Lung microvascular endothelial cell (primary cell): ENCODE measurements at places on chromosomes 7 and 10.

DNA sequence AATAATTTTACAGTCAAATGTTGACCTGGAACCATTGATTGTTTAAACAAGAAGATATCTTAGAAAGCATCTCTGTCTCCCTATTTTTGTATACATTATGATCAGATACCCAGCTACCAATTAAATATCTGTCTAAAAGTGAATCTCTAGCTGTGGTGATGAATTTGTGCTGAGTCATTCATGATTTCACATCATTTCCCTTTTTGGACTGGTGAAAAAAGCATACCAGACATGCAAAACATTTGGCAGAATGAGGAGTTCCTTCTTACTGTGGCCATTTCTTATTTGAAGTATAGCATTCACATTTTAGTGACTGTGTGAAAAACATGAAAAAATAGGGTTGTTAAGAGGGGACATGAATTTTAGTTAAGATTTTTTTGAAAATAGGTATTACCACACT, 98.0 kb upstream of the GATA3 start:
- peak; percentile 78 for DNase-seq

DNA sequence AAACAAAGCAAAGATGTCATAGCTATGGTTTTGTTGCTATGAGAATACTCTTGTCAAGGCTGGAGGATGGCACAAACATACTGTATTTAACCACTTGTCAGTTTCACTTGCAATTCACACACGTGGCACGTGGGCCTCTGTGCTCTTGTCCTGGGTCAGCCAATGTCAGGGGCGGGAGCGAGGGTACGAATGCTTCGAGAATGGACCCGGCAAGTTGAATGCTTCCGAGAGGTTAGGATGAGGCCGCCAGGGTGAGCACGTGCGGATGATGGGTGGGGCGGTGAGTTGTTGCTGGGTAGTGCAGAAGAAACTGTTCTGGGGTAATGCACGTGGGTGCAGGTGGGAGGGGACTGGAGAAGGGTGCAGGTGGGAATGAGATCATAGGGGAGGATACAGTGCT, 10.4 kb upstream of the OCM2 start:
- DNase-seq = no peak

GRCh38 chr7:51647931-51648351, 331.3 kb upstream of the COBL start:
- DNase-seq = no peak

DNA sequence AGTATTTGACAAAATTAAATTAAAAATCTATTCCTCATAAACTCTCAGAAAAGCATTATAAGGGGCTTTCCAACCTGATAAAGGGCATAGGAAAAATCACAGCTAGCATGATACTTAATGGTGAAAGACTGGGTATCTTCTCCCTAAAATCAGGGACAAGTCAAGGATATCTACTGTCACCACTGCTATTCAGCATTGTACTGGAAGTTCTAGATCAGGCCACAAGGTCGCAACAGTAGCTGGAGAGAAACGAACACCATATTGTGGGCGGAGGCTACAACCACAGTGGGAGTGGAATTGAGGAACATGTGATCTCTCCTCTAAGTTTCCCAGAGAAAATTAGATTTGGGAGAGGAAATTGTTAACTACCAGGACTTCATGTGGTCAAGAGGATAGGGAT, 70.0 kb upstream of the NAMPT start:
- no peak for DNase-seq

DNA sequence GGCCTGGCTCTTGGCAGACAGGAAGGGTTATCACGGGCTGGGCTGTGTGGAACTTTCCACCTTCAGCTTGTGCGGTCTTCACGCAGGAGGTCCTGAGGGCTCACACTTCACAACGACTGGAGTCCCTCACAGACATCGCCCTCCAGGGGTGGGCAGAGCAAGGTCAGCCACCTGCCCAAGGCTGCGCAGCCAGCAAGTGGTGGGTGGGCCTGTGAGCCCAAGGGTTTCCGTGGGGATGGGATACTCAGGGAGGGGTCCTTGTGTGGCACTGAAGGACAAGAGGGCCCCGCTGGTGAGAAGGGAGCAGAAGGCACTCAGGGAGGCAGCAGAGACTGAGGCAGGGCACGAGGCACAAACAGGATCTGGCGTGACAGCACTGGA, 22.0 kb downstream of the PDIA4 start:
- DNase-seq = no peak

- DNase-seq = no peak
These were observed 31.0 kb upstream of the TRIM8 start for GRCh38 chr10:102613286-102613685.

DNA sequence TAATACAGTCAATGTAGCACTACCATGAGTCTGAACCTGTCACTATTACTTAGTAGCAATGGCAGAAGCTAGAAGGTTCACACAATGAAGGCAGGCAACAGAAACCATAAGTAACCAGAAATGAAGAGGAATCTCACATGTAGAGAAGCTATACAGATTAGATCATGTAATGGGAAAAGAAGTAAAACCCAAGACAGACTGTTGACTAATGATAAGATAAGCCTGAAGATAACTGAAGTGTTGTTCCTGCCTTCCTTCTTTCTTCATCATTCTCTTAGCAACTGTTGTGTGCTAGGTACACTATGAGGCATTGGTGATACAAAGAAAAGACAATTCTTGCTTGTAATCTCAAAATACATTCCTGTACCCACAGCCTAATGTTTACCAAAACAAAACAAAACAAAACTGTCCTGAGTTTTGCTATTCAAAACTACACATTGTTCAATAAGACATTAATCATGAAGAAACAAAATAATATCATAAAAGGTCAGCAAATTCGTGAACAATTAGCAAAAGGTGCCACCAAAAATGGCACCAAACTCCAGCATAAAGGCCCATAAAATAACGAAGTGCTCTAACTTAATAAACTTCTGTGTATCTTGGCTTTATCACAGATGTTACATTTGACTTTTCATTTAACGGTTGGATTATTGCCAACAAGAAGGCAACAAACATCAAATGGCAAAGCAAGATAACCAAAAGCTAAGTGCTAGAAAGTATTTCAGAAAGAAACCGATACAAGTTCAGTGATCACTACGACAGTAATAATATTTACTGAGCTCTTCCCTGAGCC, 27.1 kb downstream of the ZNF800 start:
- DNase-seq = no peak

GRCh38 chr7:45598886-45599520, 24.8 kb downstream of the ADCY1 start:
- DNase-seq = no peak

- peak; percentile 55 for DNase-seq
These were observed 1.3 kb upstream of the TNRC18 start for GRCh38 chr7:5424749-5425506.

DNA sequence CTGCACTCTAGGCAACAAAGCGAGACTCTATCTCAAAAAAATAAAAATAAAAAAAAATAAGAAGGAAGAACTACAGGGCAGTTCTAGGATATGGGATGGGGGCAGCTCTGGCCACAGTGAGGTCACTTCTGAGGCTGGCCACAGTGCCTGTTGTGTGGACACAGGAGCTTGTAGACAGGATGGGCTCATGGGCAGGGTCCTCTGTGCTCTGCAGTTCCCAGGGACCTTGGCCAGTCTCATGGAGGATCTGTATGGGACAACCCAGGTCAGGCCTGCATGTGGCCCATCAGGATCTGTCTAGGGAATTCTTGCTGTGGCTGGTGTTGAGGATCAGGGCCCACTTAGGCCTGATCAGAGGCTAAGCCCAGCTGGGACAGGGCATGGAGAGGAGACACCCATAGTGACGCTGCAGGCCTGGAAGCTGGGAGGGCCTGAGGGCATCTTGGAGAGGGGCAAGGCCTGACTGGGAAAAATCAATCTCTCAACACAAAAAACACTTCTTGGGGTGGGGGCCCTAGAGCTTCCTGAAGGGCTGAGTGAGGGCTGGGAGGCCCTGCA, 19.4 kb upstream of the PAX2 start:
- no peak for DNase-seq

- no peak for DNase-seq
These were observed 40.3 kb upstream of the DLD start for GRCh38 chr7:107850643-107851042.

GRCh38 chr10:79477456-79477855, 32.0 kb upstream of the ZCCHC24 start:
- no peak for DNase-seq

GRCh38 chr7:68904630-68905029, 693.6 kb upstream of the AUTS2 start:
- no peak for DNase-seq

- no peak for DNase-seq
These were observed 97.6 kb upstream of the ZNF804B start for GRCh38 chr7:88661921-88662320.

GRCh38 chr7:123961771-123962170, 36.7 kb downstream of the SPAM1 start:
- DNase-seq = no peak

GRCh38 chr7:2157473-2158279, 75.1 kb downstream of the MAD1L1 start:
- peak; percentile 69 for DNase-seq

GRCh38 chr7:99036546-99037111, 107.3 kb downstream of the SMURF1 start:
- peak; percentile 40 for DNase-seq

DNA sequence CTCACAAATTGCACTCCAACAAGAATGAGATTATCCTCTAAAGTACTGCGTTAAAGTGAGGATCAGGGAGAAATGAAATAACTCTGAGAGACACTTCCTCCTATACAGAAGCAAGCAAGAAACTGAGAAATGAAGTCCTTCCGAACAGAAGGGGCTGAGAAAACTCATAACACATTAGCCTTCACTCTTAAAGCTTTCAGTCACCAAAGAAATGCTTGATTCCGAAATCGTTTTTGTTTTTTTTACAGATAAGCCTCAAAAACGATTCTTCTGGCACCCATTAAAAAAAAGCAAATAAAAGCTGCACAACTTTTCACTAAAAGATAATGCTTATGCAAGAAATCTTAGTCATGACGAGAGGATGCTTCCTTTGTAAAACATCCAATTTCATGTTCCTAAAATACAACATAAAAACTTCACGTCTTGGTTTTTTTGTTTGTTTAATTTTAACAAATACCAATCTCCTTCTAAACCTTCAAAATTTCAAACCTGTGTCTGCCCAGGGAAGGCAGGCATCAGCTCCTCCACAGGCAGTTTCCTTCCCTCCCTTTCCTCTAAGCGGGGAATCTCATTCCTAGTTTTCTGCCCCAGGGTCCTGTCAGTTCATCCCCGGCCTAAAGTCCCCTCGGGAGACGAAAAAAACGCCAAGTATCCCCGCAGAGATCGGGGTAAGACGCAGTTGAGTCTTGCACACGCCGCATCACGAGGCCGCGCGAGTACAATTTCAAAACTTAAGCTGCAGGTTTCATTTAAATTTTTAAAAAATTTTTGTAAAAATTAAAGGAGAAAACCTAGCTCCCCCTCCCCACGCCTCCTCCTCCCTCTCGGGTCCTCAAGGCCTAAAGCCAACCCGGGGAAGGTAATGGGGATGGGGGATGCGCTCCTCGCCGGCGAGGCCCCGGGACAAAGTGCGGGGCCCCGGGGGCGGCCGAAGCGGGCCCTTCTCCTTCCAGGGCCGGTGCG, 1.1 kb downstream of the BAZ1B start:
- peak; percentile 5 for DNase-seq

GRCh38 chr10:44468965-44469364, 84.1 kb upstream of the CXCL12 start:
- DNase-seq = no peak

DNA sequence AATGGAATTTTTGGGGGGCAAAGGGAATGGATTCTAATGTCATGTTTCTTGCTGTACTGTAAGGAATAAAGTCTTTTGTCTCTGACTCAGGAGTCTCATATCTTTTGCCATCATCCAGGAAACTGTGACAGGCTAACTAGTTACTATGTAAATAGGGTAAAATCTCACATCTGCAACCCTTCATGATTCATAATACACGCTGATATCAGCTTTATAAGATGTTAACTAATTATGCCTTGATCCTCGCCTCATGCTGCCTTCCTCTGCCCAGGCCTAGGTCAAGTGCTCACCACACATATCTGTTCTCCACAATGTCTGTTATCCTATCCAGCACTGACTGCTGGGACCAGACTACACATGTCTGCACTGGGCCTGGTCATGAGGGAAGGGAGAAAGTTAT, 81.3 kb upstream of the CXCL12 start:
- no peak for DNase-seq

DNA sequence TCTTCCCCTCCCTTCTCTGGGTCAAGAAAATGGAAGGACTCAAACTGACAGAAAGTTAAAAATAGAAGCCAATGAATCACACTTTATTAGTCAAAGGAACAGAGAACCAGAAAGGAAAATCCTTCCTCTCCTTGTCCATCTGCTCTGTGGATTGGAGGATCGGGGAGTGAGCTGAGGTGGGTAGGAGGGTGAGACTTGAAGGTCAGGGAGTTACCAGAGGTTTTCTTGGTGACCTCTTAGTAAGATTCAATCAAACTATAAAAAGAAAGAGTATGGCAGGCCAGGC, 12.2 kb downstream of the TLX1 start:
- no peak for DNase-seq

DNA sequence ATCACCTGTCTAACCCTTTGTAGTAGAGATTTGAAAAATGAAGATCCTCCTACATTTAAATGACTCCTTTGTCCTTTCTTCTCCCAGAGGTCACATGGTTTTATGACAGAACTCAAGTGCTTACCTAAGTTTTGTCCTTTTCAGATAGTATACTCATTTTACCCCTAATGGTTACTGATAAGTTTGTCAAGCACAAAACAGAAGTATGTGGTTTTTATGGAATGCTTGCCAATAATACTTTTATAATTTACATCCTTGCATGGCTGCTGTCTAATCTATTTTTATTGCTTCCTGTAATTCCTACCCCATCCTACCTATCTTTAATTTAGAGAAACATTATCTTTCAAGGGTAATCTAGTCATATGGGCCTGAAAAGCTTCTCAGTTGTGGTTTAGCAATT, 37.5 kb downstream of the HELLS start:
- no peak for DNase-seq

DNA sequence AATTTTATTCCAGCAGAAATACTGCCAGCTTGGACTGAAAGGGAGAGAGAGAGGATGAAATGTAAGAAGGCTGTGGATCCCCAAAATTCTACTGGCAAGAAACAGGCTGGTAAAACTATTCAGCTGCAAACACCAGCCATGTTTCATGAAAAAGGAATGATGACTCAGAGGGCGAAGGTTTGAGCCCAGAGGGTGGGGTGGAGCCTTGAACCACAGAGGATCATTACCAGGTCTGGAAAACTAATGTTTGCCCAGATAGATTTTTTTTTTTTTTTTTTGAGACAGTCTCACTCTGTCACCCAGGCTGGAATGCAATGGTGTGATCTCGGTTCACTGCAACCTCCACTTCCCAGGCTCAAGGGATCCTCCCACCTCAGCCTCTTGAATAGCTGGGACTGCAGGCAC, 41.7 kb upstream of the NRF1 start:
- DNase-seq = peak; percentile 45

GRCh38 chr7:157715071-157715937, 378.5 kb downstream of the DNAJB6 start:
- DNase-seq = no peak

DNA sequence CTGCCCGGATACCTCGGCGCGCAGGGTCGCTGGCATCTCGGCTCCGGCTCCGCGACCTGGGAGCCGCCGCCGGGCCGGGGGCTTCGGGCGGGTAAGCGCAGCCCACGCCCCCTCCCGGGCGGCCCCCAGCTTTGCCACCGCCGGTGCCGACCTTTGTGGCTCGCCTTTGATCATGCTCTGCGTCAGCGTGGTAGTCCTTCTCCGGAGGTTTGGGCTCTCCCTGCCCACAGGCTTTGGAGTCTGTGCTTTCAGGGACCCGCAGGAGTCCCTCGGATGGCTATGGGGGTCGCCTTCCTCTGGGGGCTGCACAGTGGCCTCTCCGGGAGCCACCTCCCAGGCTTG, 7.3 kb downstream of the ATP6V1F start:
- DNase-seq = no peak
